Tibial nerve (tissue), 4 donors: ENCODE measurements at places on chromosomes 16 and 17. TPM values are rescaled to one million over a fixed set of nuclear protein-coding genes. Genes with fewer than 3 reads are reported as not detected.

GRCh38 chr16:15775209-15775608, 81.6 kb downstream of the MYH11 start:
- no peak for DNase-seq
- H3K4me1 ChIP-seq, result peaks cover 7% of the 10 kb centered on the region
- no peaks in the 10 kb centered on the region for H3K27me3 ChIP-seq
- no peaks in the 10 kb centered on the region for H3K36me3 ChIP-seq
- no peak overlapping the region for H3K4me3 ChIP-seq
- no peak overlapping the region for H3K27ac ChIP-seq

DNA sequence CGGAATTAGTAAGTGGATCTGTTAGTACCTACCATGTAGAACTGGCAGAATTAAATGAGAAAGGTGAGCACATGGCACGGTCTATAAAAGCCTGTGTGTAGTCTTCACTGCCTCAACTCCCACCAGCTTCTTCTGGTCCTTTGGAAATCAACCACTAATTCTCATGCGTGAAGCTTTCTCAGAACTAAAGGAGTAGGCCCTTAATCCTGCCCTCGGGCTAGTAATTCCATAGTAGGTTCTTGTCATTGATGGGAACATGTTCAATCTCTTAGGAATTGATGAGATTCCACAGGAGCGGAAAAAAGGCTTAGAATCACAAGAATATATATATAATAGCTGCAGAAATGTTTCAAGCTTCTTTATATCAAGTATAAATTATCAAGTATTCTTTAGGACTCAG, 21.7 kb downstream of the CDR2 start:
- no peak for DNase-seq
- no peak overlapping the region for H3K27ac ChIP-seq
- H3K4me1 ChIP-seq, result no peaks in the 10 kb centered on the region

DNA sequence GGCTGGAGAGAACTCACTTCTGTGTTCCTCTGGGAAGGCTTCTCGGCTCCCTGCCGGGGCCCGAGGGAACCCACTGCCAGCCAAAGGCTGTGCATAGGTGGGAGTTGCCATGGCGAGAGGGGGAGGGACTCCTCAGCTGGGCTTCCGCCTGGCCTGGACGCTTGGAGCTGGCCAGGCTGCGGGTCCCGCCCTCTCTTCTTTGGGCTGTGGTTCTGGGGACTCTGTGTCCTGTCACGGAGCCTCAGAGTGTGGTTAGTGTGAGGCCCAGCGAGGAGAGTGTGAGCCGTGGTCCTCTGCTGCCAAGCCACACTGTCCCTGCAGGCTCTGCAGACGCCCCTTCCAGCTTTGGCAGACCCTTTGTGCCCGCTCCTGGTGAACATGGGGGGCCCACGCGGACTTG, 123.1 kb downstream of the OR1D5 start:
- DNase-seq, result no peak
- H3K27ac ChIP-seq, result no peak overlapping the region
- H3K36me3 ChIP-seq, result no peaks in the 10 kb centered on the region
- H3K4me3 ChIP-seq, result no peak overlapping the region

YBX2 gene
- total RNA-seq, result 2.1 TPM

DNA sequence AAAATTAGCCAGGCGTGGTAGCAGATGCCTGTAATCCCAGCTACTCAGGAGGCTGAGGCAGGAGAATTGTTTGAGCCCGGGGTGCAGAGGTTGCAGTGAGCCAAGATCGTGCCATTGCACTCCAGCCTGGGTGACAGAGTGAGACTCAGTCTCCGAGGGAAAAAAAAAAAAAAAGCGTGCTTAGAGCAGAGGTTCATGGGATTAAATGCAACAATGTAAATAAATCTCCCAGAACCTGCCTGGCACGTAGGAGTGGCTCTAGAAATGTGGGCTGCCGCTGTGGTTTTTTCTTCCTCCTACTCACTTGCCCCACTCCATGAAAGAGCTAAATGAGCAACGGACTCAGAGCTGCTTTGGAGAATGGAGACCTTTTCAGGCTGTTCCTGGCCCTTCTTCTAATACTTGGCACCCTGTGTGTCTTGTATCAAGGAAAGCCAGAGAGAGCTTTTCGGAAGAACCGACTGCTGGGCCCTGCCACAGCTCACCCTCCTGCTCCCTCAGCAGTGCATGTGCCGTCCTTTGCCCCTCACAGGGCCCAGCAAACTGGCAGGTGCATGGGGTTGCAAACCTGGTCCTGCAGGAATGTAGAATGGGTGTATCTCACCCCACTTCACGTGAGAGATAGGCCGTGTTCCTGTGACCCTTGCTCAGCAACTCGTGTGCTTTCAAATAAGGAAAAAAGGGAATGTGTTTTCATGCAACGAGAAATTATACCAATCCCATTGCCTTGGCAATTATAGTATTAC, 52.0 kb downstream of the LDHD start:
- DNase-seq, result no peak
- H3K27ac ChIP-seq, result no peak overlapping the region
- H3K4me1 ChIP-seq, result no peaks in the 10 kb centered on the region

DNA sequence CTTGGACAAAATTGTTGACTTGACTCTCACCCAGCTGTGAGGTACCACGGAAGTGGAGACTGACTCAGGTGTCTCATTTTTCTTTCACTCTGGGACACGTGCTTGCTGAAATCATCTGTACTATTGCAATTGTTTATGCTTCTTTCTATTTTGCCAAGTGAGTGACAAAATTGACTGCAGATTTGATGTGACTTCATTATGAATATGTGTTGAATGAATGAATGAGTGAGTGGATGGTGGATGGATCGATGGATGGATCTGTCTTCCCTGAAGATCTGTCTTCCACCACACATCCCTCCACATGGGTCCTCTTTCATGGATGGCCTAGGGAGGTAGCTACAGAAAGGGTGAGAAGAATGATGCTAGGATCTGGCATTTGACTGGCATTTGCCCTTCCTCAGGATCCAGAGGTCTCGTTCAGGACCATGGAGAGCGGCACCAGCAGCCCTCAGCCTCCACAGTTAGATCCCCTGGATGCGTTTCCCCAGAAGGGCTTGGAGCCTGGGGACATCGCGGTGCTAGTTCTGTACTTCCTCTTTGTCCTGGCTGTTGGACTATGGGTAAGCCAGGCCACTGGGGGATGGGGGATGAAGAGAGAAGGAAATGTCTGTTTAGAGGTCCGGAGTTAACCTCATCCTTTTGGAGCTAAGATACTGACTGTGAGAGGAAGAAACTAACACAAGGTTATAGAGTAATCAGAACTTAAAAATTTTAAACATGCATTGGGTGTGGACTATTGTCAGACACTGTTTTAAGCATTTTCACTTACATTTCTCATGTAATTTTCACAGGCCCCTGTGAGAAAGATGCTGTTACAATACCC, 12.7 kb downstream of the SLC5A11 start:
- H3K27ac ChIP-seq, result no peak overlapping the region
- no peak overlapping the region for H3K4me3 ChIP-seq
- H3K4me1 ChIP-seq, result peaks cover 6% of the 10 kb centered on the region
- no peaks in the 10 kb centered on the region for H3K36me3 ChIP-seq

DNA sequence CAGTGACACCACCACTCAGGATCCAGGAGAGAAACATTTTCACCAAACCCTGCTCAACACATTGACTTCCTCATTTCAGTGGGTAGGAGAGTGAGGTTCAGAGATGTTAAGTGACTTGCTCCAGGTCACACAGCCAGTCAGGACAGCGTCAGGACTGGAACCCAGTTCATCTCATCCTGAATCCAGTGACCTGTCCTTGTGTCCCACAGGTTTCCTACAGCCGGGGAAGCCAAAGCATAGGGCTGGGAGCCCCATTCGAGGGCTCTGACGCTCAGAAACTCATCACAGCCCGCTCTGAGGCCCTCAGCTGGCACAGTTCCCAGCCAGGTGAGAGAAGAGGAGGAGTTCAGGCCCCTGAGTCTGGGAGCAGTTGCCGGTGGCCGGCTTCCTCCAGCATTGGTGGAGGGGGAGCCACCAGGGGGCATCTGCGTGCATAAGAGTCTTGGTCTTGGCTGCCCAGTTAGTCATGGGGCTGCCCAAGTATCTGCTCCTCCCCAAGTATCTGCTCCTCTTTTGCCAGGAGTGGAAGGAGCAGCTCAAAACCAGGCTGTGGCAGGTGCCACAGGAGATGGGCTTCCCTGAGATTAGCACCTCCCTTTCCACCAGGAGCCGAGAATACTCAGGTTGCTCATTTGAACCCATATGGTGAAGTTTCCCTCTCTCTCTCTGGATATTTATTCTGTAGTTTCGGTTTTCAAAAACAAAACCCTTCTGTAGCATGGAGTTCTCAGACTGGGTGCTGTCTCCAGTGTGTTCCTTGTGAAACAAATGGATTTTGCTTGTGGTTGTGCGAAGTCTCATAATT, 56.0 kb downstream of the TNFRSF13B start:
- H3K4me1 ChIP-seq, result no peaks in the 10 kb centered on the region
- DNase-seq, result no peak
- no peaks in the 10 kb centered on the region for H3K27me3 ChIP-seq
- no peak overlapping the region for H3K4me3 ChIP-seq

DNA sequence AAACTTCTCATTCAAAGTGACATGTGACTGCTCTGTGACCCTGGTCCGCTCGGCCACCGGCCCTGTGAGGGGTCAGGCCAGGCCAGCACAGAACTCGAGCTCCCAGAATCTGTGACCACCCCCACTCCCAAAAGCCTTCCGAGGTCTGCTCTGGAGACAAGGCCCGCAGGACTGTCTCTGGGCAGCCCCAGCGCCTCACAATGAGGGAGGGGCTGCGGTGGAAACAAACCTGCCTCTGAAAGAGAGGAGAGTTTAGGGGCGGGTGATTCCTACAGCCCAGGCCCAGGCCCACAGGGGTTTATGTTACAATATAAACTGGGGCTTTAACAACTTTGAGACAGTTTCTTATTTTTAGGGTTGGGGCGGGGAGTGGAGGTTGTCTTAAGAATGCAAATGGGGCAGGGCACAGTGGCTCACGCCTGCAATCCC, 19.9 kb downstream of the IGFBP4 start:
- H3K27ac ChIP-seq, result peak overlapping the region; percentile 85
- peaks cover 37% of the 10 kb centered on the region for H3K4me1 ChIP-seq
- no peaks in the 10 kb centered on the region for H3K27me3 ChIP-seq
- no peaks in the 10 kb centered on the region for H3K36me3 ChIP-seq
- no peak overlapping the region for H3K4me3 ChIP-seq

SOX15 gene
- total RNA-seq, result 6.5 TPM

DNA sequence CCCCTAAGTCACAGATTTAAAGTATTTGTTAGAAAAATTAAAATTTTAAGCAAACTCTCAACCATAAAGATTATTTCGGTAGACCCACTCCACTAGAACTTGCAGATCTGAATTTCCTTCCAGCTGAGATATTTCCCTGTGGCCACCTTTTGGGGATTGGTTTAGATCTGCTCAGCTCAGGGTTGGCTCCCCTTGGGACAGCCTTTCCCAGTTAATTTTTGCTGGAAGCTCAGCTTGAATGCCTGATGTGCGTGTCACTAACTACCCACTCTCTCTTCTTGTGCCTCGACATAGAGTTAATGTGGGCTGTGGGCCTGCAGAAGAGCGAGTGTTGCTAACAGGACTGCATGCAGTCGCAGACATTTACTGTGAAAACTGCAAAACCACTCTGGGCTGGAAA, 57.6 kb downstream of the YPEL2 start:
- DNase-seq, result no peak
- H3K4me1 ChIP-seq, result peaks cover 36% of the 10 kb centered on the region
- no peak overlapping the region for H3K4me3 ChIP-seq
- H3K27me3 ChIP-seq, result no peaks in the 10 kb centered on the region

DNA sequence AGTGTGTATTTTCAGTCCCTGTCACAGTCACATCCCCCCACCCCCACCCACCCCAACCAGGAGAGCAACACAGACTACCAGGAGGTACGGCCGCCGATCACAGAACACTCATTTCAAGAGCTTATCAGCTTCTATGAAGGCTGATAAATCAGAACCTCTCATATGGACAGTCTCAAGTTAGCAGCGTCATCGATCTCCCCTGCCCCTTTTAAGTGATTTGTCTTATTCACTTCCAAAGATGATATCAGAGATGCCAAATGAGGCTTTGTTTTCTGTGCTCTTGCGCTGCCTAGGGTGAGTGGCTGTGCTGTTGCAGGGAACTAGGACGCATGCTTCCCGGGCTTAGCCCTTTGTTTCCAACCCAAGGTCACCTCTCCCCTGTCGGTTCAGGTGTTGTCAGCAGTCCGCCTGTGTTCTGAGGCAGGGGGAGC, 26.8 kb upstream of the PMFBP1 start:
- no peaks in the 10 kb centered on the region for H3K4me1 ChIP-seq
- H3K4me3 ChIP-seq, result no peak overlapping the region
- no peak for DNase-seq
- no peaks in the 10 kb centered on the region for H3K36me3 ChIP-seq
- H3K27me3 ChIP-seq, result no peaks in the 10 kb centered on the region

SEZ6 gene
- total RNA-seq, result not detected

APOBR gene
- 2.2 TPM for total RNA-seq

WSCD1 gene
- total RNA-seq, result 0.21 TPM

- no peaks in the 10 kb centered on the region for H3K27me3 ChIP-seq
- no peaks in the 10 kb centered on the region for H3K4me1 ChIP-seq
- H3K36me3 ChIP-seq, result peaks cover 92% of the 10 kb centered on the region
- H3K4me3 ChIP-seq, result no peak overlapping the region
- no peak overlapping the region for H3K27ac ChIP-seq
Observed at GRCh38 chr17:60059082-60059481, 19.6 kb downstream of the HEATR6 start.

DNA sequence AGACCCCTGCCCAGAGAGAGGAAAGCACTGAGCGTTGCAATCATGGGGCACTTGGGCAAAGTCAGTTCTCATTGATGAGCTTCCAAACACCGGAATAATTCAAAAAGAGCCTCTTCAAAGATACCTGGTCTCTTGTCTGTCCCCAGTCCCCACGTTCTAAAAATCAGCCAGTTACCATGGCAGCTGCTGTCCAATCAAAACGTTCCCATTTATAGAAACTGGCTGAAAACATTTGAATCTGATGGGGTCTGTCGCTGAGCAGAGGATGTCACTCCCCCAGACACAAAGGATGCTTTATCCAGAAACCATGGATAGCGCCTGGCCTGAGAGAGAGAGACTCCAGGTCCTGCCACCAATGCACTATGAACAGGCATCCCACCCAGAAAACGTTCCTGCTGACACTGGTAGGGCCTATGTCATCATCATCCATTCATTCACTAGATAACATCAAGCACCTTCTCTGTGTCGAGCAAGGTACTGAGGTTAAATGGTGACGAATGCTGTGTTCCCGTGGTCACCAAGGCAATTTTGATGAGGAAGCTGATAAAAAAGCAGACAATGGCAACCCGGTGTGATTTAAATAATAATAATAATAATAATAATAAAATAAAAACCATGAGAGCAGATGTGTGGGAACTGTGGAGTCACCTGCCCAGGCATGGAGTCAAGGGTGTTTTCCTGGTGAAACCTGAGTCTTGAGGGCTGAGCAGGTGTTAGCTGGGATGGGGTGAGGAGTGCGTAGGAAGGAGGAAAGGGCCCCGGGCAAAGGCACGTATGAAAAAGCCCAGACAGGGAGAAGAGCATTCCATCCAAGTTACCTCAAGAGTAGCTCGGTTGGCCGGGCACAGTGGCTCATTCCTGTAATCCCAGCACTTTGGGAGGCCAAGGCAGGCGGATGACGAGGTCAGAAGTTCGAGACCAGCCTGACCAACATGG, 19.0 kb upstream of the CALB2 start:
- H3K4me3 ChIP-seq, result no peak overlapping the region
- H3K27me3 ChIP-seq, result no peaks in the 10 kb centered on the region
- no peak overlapping the region for H3K27ac ChIP-seq
- H3K36me3 ChIP-seq, result no peaks in the 10 kb centered on the region

- peak; percentile 32 for DNase-seq
- no peaks in the 10 kb centered on the region for H3K36me3 ChIP-seq
- H3K4me1 ChIP-seq, result peaks cover 43% of the 10 kb centered on the region
- peak within 1 kb of the TSS; percentile 95 for H3K27ac ChIP-seq
- H3K4me3 ChIP-seq, result peak within 1 kb of the TSS; percentile 68
Observed at GRCh38 chr17:76585649-76586593, at the start of gene ST6GALNAC2. ST6GALNAC2 (minus strand) TSS chr17:76585860; CDS start chr17:76585808, 52 bp downstream.

TNFRSF13B gene
- total RNA-seq, result not detected
